IPS-NIHi11 (cell line): ENCODE measurements at places on chromosomes 3 and 15.
A peak's percentile ranks its signal among the peaks of the same experiment; 100 is the strongest.

GRCh38 chr3:24594161-24594560 is 99.5 kb upstream of the THRB start:
- DNase-seq, result no peak

DNA sequence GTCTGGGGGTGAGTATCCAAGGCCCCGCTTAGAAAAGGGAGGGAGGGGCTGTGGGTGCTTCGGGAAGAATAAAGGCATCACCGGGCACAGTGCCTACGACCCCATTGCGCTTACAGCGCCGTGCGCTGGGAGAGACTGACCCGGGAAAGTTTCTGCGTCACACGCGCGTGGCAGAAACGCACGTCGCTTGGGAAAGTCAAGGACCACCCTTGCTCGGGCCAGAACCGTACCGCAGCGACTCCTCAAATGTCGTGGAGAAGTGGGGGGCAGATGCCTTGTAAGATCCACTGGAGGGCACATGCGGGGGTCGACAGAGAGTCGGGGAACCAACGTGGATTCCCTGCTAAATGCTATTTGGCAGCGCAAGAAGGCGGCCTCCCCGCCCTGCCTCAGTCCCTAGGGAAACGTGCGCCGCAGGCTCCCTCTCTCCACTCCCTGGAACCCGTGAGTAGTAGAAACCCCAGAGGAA is 2.4 kb downstream of the ADAMTS9 start:
- DNase-seq, result no peak

GRCh38 chr3:128506754-128507153 is 13.8 kb upstream of the GATA2 start:
- no peak for DNase-seq

GRCh38 chr3:195123281-195123691 is 147.7 kb downstream of the XXYLT1 start:
- peak; percentile 48 for DNase-seq

GRCh38 chr3:53715815-53716483 is 130.3 kb downstream of the CHDH start:
- DNase-seq, result no peak

GRCh38 chr3:171199473-171199829 is 172.9 kb upstream of the SLC2A2 start:
- no peak for DNase-seq

DNA sequence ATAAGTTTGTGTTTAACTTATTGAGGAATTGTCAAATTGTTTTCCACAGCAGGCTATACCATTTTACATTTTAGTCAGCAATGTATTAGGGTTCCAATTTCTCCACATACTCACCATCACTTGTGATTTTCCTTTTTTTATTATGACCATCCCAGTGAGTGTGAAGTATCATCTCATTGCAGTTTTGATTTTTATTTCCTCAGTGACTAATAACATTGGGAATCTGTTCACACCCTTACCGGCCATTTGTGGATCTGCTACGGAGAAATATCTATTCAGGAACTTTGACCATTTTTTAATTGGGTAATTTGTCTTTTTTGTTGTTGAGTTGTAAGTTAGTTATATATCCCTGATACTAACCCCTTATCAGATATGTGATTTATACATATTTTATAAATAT is 54.8 kb upstream of the LMCD1 start:
- no peak for DNase-seq

DNA sequence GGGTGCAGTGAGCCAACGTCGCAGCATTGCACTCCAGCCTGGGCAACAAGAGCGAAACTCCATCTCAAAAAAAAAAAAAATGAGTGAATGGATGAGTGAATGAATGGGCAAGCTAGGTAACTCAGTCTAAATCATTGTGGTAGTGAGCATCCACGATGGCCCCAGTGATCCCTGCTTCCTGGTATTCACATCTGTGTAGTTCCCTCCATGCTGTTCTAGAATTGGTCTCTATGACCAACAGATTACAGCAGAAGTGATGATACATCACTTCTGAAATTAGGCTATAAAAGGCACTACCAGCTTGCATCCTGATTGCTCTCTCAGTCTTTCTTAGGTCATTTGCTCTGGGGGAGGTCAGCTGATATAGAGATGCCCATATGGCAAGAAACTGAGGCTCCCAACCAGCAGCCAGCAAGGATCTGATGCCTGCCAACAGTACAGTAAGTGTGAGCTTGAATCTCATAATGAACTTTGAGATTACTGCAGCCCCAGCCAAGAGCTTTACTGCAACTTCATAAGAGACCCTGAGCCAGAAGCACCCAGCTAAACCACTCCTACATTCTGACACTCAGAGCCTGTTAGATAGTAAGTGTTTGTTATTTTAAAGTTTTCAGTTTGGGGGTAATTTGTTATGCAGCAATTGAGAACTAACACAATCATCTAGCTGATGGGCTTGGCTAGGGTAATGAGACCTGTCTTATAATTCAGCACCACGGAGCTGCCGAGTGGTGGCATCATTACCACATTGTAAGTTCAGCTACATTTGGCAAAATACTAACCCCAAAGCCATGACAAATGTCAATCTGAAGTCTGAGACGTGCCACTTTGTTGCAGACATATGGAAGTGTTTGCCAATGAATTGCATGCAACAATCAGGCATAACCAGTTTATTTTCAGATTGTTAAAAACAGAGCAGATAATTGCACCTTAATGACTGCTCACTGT is 53.0 kb downstream of the KLHL6 start:
- no peak for DNase-seq

DNA sequence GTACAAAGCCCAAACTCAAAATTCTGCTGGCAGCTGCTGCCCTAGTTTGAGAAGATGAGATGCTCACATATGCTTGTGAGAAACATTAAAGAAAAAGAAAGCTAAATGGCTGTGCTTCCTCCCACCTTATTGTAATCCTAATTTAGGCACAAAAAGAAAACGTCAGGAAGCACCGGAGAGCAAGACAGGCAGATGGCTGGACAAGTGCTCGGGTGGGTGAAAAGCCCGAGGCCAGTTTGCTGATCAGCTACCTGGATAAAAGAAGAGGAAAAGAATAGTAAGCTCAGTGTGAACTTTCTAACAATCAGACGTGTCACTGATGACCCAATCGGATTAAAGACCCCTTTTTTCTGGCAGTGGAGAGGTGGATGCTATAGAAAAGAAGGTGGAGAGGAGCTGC is 368.0 kb upstream of the ATP10A start:
- DNase-seq, result no peak

- DNase-seq, result peak; percentile 90
These were observed at the start of gene OCA2 for GRCh38 chr15:28098766-28099554. Gene OCA2, minus strand, starts transcription at chr15:28099315. Its CDS starts 17,441 bp downstream, at chr15:28081874.

GRCh38 chr15:74768099-74768770 is 13.6 kb upstream of the CSK start:
- no peak for DNase-seq

GRCh38 chr3:149395107-149396089 is 17.9 kb upstream of the TM4SF1 start:
- DNase-seq, result no peak

GRCh38 chr15:101533371-101534140 is 44.0 kb upstream of the PCSK6 start:
- no peak for DNase-seq

GRCh38 chr3:121757087-121757811 is 7.7 kb upstream of the GOLGB1 start:
- no peak for DNase-seq

DNA sequence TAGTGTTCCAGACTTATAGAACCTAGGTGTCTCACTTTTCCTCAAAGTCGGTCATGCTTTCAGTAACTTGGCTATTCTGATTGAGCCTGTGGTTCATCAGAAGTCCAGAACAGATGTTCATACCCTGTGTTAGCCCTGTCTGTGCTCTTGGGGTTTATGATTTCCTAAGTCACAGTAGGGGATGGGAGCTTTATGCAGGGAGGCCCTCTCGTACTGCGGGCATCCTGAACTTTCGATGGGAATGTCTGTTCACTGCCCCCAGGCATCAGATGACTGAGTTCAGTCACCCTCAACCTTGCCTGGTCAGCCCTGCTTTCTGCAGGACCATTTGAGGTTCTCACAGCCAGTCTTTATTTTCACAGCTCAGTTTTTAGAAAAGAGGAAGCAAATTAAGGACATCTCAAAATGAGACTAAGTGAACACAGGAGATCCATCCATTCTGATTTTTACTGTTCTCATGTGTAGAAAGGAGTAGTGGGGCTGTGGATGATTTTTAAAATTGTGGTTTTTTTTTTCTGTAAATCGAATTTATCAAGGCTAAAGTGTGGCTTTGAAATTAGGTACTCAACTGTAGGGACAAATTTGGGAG is 71.3 kb downstream of the CMTM8 start:
- DNase-seq, result no peak

- DNase-seq, result no peak
These were observed 52.7 kb downstream of the SETD5 start for GRCh38 chr3:9450126-9450525.

DNA sequence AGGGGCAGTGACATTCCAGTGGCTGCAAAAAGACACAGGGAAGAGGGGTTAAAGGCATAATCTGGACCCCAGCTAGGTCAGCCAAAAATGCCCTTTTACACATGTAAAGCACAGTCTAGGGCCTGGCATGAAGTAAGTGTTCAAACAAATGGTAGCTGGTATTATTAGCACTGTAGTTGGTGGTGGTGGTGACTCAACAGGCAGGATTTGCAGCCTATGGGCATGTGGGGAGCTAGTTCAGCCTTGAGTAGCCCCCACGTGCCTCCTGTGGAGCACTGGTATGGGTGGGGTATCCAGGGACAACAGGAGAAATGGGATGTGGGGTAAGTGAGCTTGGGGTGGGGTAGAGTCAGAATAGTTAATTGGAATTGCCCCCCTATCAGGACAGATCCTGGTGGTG is 27.6 kb downstream of the DNASE1L3 start:
- DNase-seq, result no peak
